ENCODE measurements at places on chromosomes 5 and 9.

- no peak for DNase-seq
These were observed 661.5 kb upstream of the NUDT12 start for GRCh38 chr5:104223885-104224773.

GRCh38 chr5:76942581-76942980 lies 10.3 kb upstream of the CRHBP start:
- no peak for DNase-seq

GRCh38 chr5:161548487-161549094 lies 2.1 kb upstream of the GABRB2 start:
- DNase-seq = no peak

- no peak for DNase-seq
These were observed 829.2 kb upstream of the DMAC1 start for GRCh38 chr9:8628791-8629190.

- DNase-seq = no peak
These were observed 150.3 kb downstream of the UNC13B start for GRCh38 chr9:35311891-35312639.

DNA sequence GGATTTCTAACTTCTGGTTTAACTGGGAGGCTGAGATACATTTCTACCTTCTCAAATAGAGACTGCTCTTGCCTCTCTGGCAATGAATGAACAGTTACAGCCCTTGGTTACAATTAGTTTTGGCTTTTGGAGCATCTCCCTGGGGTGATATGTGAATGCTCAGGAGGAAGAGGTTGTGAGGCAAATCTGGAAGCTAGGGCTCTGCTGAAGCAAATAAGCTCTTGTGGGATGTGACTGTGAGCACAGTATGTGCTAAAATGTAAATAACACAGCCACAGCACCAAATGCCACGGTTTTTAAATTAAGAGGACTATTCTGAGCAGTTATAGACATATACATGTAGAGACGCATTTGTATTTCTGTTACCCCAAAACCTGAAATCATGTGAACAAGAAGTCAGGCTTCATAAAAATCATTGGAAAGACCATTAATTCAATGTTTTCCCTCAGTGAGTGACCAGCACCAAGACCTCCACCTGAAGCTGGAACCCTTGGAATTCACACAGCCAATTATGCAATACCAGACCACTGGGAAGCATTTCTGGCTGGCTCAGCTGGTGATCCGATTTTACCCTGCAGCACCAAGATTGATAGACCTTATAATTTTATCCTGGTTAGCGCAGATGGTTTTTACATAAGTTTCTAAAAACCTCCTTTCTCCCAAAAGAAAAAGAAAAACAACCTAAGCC lies 3.0 kb upstream of the SLC44A1 start:
- DNase-seq = no peak

DNA sequence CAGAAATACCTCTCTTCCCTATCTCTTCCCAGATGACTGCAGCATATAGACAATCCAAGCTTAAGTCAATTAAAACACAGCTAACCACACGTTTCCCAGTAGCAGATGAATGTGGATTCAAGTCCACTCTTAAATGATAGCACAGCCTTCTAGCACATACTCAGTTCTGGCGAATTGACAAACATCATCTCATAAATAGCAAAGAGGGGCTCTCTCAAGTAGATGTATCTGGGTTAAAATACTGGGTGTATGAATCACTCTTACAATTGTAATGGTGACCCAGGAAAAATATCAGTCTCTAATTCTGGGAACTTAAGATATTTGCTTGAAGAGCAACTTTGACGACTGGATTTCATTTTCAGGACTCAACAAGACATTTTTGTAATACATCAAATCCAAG lies 67.0 kb upstream of the HAPLN1 start:
- no peak for DNase-seq

Measured in caudate nucleus (tissue), 63 donors.